ENCODE measurements at places on chromosomes 11 and 22.

DNA sequence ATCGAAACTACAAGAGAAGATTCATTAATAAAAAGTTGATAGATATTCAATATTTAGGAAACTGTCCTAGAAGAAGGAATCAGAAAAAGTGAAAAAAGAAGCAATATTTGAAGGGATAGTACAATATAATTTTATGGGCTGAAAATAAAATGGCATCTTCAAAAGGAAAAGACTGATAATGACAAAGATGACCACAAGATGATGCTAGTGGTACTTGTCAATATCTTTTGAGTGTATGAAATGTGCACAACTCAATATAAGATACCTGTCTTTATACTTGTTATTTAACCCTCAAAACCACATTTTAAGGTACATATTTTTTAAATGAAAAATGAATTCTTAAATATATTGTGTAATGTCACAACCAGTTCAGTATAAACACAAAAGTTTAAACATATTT lies 1059.6 kb upstream of the RAG2 start:
- DNase-seq, result peak; percentile 3

DNA sequence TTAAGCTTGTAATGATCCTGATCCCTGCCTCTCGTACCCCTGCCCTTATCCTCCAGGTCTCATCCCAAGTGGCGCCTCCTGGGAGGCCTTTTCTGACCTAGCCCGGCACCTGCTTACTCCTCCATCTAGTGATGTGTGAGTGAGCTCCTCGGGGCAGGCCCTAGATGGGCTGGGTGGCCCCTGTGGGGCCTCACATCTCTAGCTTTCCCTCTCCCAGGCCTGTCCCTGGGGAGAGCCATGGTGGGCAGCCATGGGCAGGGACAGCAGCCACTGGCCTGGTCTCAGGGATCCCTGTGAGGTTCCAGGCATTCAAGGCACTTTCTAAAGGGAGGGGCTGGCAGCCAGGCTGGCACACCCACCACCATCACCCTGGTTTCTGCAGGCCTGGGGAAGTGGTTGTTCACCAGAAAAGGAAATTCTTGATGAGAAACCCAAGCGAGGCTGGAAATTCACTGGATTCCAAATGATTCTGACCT lies 27.9 kb downstream of the GNAZ start:
- DNase-seq, result no peak

DNA sequence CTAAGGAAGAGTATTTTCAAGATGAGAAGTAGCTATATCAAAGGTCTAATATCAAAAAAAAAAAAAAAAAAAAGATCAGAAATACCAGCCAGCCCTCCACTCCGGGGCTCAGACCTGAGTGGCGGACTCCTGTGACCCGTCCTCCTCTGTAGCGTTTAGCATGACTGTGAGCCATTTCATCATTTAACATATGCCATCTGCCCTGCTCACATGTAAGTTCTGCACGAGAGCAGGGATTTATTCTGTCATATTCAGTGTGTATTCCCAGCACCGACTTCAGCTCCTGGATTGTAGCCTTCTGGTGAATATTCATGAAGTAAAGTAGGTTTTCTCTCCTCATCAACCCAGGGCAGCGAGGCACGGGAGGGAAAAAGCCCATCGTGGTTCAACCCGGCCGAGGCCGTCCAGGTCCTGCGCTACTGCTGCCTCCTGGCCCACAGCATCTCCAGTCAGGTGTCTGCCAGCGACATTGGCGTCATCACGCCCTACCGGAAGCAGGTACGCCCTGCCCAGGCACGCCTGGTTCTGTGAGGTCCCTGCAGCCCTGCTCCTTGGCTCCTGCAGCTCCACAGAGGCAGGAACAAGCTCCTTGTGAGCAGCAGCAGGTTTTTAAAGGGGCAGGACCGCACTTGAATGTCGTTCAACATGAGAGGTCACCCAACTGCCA lies 12.7 kb upstream of the PANX2 start:
- no peak for DNase-seq

GRCh38 chr11:2305788-2306451 lies 4.1 kb downstream of the TSPAN32 start:
- no peak for DNase-seq

DNA sequence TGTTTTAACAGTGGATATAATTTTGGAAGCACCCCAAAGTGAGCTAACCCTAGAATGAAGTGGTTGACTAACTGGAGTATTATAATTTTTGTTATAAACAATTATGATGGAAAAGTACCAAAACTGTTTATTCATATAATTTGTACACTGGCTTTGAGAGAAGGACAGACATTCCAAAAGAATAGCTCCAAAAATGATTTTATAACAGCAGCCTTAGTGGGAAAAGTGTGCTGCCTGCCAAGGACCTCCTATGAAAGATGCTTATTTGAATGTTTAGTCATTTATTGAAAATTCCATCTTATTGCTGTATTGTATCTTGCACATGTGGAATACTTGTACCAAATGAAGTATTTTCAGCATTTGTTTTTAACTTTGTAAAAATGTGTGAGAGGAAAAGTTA lies 169.8 kb downstream of the GUCY1A2 start:
- DNase-seq, result no peak

DNA sequence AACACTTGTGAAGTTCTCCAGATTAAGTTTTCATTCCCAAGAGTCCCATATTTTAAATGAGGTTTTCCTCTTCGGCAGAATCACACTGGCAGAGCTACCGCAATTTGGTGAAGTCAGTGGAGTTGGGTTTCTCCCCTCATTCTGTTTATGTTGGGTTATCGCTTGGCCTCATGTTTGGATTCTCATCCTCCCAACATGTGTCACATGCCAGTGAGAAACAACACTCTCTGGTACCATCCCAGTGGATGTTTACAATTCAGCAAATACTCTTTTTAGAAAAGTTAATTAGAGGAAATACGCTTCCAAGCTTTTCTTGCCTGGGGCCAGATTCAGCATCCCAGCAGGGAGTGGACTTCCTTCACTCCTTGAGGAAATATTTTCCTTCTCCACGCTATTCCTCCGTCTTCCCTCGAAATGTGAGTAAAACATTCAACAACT lies 2.1 kb downstream of the PAMR1 start:
- no peak for DNase-seq

DNA sequence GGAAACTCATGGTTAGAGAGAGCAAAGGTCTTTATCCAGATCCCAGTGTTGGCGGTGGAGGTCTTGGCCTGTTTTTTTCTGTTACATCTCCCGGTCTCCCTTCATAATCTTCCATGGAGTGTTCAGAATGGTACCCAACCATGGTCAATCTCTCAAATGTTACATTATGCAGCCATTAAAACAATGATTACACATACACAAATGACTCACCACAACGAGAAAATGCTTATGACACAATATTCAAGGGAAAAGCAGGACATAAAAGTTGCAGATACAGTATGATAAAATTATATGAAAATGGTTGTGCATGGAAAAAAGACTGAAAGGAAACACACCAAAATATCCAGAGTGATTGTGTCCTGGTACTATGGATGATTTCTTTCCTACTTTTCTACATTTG lies 17.8 kb upstream of the CSNK1E start:
- DNase-seq, result no peak

DNA sequence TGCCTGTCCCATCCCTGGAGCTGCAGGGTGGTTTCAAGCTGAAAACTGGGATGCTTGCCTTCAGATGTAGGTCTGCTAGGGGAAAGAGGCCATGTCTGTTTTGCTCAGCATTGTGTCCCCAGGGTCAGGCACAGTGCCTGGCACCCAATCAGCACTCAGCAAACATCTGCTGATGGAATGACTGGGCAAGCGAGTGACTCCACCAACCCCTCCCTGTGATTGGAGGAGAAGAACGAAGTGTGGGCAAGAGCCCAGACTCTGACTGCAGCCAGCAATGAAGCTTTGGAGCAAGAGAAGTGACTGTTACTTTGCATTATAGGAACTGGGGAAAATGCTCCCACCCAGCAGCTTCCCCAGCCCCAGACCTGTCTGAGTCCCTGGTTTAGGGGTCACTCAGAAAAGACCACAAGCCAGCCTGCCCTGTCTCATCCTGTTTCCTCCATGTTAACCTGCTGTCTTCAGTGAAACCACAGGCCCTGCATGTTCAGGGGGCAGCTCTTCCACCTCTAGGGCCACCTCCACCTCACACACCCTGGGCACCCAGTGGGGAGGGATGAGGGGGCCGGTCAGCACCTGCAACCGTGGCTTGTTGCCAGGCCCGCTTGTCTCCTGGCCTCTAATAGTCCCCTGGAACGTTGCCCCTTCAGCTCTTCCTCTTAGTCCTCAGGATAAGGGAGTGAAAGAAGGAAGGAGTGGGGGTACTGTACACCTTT lies 147.4 kb downstream of the TRIM29 start:
- DNase-seq, result peak; percentile 4

- DNase-seq, result no peak
Measured at GRCh38 chr22:33789690-33790253, 130.5 kb downstream of the LARGE1 start.

DNA sequence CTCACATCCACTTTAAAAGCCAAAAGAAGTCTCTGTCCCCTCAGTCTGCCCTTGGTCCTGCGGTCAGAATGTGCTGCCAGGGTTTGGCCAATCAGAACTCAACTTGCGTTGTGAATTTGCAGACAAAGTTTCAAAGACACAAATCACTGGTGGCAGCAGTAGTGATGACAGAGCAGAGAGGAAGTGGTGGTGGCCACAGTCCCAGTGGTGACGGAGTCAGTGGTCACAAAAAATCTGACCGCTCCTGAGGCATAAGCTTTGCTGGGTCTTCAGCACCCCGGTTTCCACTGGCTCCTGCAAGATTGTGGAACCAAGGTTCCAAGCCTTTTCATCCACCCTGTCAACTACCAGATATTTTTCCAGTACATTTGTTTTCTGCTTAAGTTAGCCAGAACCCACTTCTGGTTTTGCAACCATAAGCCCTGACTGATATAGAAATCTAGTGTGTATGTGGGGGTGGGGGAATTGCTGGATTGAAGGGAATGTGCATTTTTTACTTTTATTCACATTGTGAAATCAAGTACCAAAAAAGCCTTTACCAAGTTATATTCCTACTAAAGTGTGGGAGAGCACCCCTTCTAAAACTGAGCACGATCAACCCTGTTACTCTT lies 112.3 kb downstream of the TMPRSS5 start:
- DNase-seq, result no peak

DNA sequence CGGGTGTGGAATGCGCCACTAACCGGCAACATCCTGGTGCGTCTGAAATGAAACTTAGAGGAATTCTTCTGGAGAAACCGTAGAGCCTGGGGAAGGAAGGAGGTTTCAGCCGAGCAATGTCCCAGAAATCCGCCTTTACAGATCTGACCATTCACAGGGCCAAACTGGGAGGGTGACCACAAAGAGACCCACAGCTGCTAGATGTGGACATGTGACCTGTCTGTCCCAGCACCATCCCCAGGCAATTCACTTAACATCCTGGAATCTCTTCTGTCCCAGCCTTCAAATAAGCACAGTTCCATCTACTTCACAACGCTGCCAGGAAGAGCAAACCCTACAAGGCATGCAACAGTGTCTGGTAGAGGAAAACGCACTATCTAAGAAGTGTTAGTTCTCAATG lies 9.8 kb downstream of the MCAT start:
- DNase-seq, result no peak

GRCh38 chr11:11615086-11615485 lies 6.7 kb downstream of the GALNT18 start:
- DNase-seq, result no peak

DNA sequence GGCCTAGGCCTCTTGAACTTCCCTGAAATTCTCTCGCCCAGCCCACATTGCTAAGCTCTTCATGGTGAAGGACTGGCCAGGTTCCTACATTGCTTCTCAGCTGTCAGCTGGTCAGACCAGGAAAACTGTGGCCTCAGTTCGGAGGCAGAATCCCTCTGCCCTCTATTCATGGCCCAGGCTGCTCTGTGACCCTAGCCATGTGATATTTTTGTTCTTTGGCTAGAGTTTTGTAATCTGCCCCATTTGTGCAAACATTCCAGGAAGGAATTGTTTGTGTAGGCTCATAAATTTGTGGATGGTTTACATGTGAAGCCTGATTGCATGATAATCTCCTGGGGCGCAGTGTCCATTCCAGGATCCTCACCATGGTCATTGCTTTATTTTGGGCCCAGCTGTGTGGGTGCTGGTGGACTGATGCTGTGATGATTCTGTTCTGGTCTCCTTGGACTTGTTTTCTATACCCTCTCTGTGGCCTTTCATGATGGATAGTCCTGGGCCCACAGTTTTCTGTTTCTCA lies 149.1 kb upstream of the E2F8 start:
- no peak for DNase-seq

DNA sequence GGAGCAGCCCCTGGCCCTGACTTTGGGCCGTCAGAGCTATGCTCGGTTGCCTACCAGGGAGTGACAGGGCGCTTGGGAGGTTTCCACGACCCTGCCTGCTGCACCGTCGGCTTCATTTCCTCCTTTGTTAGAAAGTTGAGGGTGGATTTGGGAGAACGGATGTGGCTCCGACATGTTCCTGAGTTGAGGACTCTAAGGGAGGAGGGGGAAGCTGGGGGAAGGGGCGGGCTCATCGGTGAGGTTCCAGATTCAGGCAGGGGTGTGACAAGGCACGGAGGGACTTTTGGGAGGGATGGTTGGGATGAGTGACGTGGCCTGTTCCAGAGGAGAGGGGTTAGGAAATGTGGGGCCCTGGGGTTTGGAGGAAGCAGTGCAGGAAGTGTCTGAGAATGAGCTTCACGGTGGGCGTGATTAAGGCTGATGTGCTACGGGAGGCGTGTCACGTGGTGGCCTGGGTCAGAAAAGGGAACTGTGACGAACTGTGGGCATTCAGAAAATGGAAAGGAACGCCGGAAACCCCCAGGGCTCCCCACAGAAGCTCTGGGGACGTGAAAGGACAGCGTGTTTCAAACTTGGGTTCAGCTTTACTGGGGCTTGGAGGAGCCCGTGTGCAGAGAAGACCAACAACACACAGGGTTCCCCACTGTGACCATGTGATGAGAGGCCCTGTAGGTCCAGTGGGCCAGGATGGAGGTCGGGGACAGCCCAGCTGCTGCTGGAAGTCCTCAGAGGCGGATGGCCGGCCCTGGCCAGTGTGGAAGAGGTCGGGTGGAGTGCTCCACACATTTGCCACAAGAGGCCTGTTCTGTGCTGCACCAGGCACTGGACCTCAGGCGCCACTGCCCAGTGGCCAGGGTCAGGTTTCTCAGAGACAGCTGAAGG lies 2.8 kb downstream of the PARVB start:
- DNase-seq, result peak; percentile 85

- no peak for DNase-seq
Measured at GRCh38 chr11:35946766-35947165, 2.9 kb downstream of the LDLRAD3 start.

All from hematopoietic multipotent progenitor cell treated with erythropoietin and hydrocortisone succinate and interleukin-3 and kit ligand, for 8 days (in vitro differentiated cells).